ENCODE measurements at places on chromosomes 2 and 18. TPM values are rescaled to one million over a fixed set of nuclear protein-coding genes. Genes with fewer than 3 reads are reported as not detected.
A peak's percentile ranks its signal among the peaks of the same experiment; 100 is the strongest.

DNA sequence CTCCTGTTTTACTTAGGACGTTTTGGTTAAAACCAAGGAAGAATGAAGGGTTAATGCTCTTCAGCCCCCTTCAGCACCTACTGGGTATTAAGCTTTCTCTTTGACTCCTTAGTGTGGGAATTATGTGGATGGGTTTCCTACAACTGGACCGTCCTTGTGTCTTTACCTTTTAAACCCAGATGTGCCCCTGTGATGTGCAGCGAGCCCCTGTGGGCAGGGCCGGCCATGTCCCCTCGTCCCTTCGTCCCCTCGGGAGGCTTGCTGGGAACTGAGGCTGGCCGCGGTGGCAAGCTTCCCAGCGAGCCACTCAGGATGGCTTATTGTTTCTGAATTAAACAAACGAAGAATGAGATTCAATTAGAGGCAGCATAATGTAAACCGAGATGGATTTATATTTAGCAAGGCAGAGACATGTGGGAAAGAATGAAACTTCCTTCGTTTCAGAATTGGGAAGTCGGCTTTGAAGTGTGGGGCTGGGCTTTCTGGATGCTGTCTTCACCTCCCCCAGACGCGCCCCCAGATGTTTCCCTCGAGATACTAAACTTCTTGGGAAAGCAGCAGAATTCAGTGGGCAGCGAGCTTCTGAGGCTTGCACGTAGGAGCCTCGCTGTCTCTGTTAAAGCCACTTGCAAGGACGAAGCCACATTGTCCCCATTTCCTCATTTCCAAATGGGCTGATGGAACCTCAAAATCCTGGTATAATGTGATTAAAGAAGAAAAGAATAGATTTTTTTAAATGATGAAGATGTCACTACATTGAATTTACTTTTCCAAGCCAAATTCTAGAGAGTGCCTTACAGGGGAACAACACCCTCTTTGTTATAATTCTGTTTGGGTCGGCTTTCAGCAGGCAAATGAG is 146.0 kb downstream of the VAPA start:
- H3K36me3 ChIP-seq = no peaks in the 10 kb centered on the region
- no peak overlapping the region for H3K27ac ChIP-seq
- H3K27me3 ChIP-seq = no peaks in the 10 kb centered on the region
- no peak for DNase-seq

DNA sequence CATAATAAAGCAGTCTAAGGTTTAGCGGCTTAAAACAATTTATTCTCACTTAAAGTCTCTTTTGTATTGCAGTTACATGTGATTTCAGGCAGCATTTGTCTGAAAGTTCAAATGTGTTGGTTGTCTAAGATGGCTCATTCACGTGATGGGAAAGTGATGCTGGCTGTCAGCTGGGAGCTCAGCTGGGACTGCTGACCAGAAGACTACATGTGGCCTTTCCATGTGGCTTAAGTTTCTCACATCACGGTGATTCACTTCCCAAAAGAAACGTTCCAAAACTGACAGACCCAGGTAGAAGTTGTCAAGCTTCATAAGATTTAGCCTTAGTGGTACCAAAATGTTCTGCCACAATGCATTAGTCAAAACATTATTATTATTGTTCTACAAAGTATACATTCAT is 76.9 kb downstream of the TMEM131 start:
- no peak for DNase-seq
- H3K27ac ChIP-seq = no peak overlapping the region
- no peak overlapping the region for H3K4me3 ChIP-seq
- no peaks in the 10 kb centered on the region for H3K4me1 ChIP-seq
- H3K27me3 ChIP-seq = no peaks in the 10 kb centered on the region

DNA sequence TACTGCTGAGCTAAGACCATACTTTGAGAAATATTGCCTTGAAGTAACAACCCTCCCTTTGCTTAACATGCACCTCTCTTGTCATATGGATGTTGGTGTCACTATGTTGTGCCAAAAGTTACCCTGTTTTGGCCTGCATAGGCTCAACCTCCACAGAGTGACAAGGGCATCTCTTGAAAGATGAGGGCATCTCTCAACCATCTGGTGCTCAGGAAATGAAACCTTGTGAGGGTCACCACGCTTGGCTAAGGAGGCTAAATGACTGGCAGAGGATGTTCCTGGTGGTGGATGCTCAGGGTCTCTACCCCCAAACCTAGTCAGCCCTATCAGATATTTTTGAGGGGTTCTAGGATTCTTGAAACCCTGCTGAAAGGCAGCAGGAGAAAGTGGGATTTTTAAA is 2.3 kb downstream of the LHCGR start:
- H3K36me3 ChIP-seq = no peaks in the 10 kb centered on the region
- no peak overlapping the region for H3K27ac ChIP-seq
- H3K4me3 ChIP-seq = no peak overlapping the region
- H3K27me3 ChIP-seq = no peaks in the 10 kb centered on the region

GRCh38 chr2:192885569-192886160 is 690.9 kb upstream of the TMEFF2 start:
- no peaks in the 10 kb centered on the region for H3K27me3 ChIP-seq
- H3K27ac ChIP-seq = no peak overlapping the region
- H3K4me3 ChIP-seq = no peak overlapping the region
- no peaks in the 10 kb centered on the region for H3K4me1 ChIP-seq
- no peak for DNase-seq
- H3K36me3 ChIP-seq = no peaks in the 10 kb centered on the region

GRCh38 chr2:16526193-16526592 is 139.4 kb downstream of the CYRIA start:
- no peak overlapping the region for H3K4me3 ChIP-seq
- H3K4me1 ChIP-seq = no peaks in the 10 kb centered on the region
- H3K27me3 ChIP-seq = no peaks in the 10 kb centered on the region
- no peak overlapping the region for H3K27ac ChIP-seq
- no peaks in the 10 kb centered on the region for H3K36me3 ChIP-seq

- peak overlapping the region; percentile 97 for H3K27ac ChIP-seq
- H3K36me3 ChIP-seq = peaks cover 18% of the 10 kb centered on the region
- peak overlapping the region; percentile 95 for H3K4me3 ChIP-seq
- H3K27me3 ChIP-seq = no peaks in the 10 kb centered on the region
These were observed 546 bp downstream of the CHPF start for GRCh38 chr2:219542931-219543595.

GRCh38 chr2:168189835-168190569 is 57.4 kb downstream of the STK39 start:
- no peaks in the 10 kb centered on the region for H3K27me3 ChIP-seq
- H3K27ac ChIP-seq = peak overlapping the region; percentile 17
- H3K36me3 ChIP-seq = no peaks in the 10 kb centered on the region
- no peak for DNase-seq
- peaks cover 44% of the 10 kb centered on the region for H3K4me1 ChIP-seq
- H3K4me3 ChIP-seq = no peak overlapping the region

GRCh38 chr2:215920244-215921100 is 92.9 kb downstream of the MREG start:
- H3K27ac ChIP-seq = no peak overlapping the region
- H3K4me3 ChIP-seq = no peak overlapping the region
- H3K4me1 ChIP-seq = no peaks in the 10 kb centered on the region
- H3K36me3 ChIP-seq = no peaks in the 10 kb centered on the region

GRCh38 chr2:221573430-221574230 is 1.5 kb upstream of the EPHA4 start:
- no peaks in the 10 kb centered on the region for H3K36me3 ChIP-seq
- H3K27ac ChIP-seq = peak overlapping the region; percentile 70
- no peaks in the 10 kb centered on the region for H3K27me3 ChIP-seq
- peak; percentile 90 for DNase-seq
- H3K4me1 ChIP-seq = peaks cover 31% of the 10 kb centered on the region

DNA sequence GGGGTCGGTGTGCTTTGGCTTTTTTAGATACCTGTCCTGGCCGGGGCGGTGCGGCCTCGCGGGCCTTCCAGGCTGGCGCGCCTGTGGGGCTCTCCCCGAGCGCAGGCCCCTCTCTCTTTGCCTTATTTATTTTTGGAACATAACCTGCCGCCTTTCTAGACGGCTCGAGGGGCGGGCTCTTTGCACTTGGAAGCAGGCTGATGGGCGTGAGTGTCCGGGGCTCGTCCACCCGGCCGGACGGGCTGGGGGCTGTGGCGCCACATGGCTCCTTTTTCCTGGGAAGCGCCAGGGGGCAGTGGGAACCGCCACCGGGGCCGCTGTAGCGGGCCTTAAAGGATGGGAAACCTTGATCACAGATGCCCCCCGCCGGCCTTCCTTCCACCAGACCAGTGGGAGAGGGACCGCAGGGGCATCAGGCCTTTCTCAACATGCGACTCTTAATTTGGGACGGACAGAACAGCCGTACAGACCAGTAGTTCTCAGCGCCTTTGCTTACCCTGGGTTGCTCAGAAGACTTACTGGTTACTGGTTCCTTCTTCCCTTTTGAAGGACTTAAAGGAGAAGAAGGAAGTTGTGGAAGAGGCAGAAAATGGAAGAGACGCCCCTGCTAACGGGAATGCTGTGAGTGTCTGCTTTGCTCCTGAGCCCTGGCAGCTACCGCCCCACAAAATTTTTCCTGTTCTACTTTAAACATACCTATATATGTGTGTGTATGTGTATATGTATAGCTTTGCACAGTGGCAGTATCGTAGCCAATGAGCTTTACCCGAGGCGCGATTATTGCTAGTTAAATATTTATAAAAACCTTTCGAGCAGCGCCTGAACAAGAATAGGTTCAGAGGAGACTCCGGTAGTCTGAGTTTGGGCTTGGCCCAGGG is 2.7 kb downstream of the PTMA start:
- H3K4me1 ChIP-seq = peaks cover 43% of the 10 kb centered on the region
- H3K4me3 ChIP-seq = peak overlapping the region; percentile 62
- DNase-seq = no peak
- H3K27ac ChIP-seq = peak overlapping the region; percentile 100
- H3K36me3 ChIP-seq = peaks cover 6% of the 10 kb centered on the region

GRCh38 chr18:11851806-11852337 is 659 bp downstream of the CHMP1B start:
- peaks cover 18% of the 10 kb centered on the region for H3K4me1 ChIP-seq
- H3K27me3 ChIP-seq = no peaks in the 10 kb centered on the region
- no peaks in the 10 kb centered on the region for H3K36me3 ChIP-seq
- peak overlapping the region; percentile 87 for H3K4me3 ChIP-seq

- H3K27me3 ChIP-seq = no peaks in the 10 kb centered on the region
- no peak for DNase-seq
- H3K4me3 ChIP-seq = no peak overlapping the region
- no peak overlapping the region for H3K27ac ChIP-seq
- H3K36me3 ChIP-seq = no peaks in the 10 kb centered on the region
These were observed 695.6 kb upstream of the GCFC2 start for GRCh38 chr2:76406134-76406855.

DNA sequence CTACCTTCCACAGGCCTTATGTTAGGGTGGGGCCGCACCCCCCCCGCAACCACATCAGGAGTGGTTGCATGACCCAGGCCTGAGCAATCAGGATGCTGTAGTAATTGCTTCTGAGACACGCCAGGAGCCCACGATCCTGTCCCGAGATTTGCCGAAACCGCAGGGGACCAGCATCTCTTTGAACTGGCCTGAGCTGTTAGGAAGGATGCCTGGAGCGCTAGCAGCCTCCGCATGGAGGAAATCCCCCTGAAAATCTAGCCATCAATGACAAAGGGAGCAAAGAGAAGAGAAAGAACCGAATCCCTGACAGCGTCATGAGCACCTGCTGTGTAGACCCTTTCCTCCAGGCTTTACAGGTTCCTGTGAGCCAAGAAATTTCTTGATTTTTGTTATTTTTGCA is 8.7 kb upstream of the TEX44 start:
- no peaks in the 10 kb centered on the region for H3K27me3 ChIP-seq
- no peak for DNase-seq
- H3K27ac ChIP-seq = no peak overlapping the region

DNA sequence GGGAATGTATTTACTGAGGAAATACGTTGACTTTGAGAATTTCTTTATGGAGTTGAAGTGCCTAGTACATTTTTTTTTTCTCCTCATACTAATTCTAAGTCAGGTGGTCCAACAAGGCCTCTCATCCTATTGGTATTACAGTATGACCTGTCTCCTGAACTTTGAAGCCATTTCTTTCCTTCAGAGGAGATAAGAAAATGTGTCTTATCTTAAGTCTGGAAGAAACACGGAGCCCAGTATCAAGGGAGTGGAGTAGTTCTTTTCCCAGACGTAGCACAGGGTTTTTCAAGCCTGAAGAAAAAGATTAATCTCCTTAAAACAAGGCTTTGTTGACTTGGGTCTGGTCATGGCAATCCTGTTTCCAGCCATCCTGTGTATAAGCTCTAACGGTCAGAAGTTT is 11.6 kb upstream of the CPS1 start:
- H3K27me3 ChIP-seq = no peaks in the 10 kb centered on the region
- DNase-seq = no peak
- H3K36me3 ChIP-seq = no peaks in the 10 kb centered on the region
- H3K27ac ChIP-seq = no peak overlapping the region
- H3K4me1 ChIP-seq = peaks cover 22% of the 10 kb centered on the region
- no peak overlapping the region for H3K4me3 ChIP-seq

- DNase-seq = no peak
- H3K27ac ChIP-seq = no peak overlapping the region
- no peaks in the 10 kb centered on the region for H3K36me3 ChIP-seq
- H3K4me1 ChIP-seq = no peaks in the 10 kb centered on the region
These were observed 138.4 kb downstream of the EIPR1 start for GRCh38 chr2:3238951-3239841.

Gene NT5C1B
- total RNA-seq = not detected

Gene STPG4
- not detected for total RNA-seq

Gene PPIG
- total RNA-seq = 22.3 TPM

Gene ST8SIA5
- 1.6 TPM for total RNA-seq

All from body of pancreas (tissue), 4 donors.